NCI-H510A treated with DMSO at 0.1 percent for 48 hours (cell line): ENCODE measurements at places on chromosomes 6 and 20.

- DNase-seq: no peak
Measured at GRCh38 chr6:17336425-17336824, 55.3 kb downstream of the RBM24 start.

DNA sequence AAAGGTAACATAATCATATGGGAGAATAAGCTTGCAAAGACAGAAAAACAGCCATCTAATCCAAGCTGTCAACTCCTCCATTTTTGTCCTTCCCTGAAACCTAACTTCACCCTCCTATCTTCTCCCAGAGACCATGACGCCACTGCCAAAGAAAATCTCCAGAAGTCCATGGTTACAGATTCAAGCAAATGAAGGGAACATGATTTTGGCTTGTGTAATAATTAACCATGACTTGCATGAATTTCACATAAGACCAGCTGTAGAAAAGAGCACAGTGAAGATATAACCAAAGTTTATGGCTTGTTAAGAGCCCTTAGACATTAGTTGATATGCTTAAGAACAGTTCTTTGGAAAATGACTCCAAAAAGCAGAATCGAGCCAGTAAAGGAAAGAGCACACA lies 342.1 kb upstream of the NRSN1 start:
- no peak for DNase-seq

DNA sequence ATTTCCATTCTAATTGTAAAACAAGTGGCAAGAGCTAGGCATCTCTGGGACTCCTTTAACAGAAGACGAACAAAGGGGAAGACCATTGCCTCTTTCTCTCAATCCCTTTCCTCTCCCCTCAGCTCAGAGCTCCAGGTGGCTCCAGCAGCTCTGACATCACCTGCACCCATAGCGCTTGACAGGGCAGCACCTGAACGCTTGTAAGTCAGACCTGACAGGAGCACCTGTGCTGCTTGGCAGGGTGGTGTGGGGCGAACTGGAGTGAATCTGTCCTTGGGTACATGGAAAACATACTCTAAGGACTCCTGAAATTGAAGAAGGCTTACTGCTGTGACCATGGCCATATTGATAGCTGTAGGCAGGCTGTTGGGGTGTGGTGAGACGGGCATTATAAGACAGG lies 409.5 kb upstream of the AGPAT4 start:
- peak; percentile 6 for DNase-seq

- no peak for DNase-seq
Measured at GRCh38 chr6:21992178-21992967, 304.5 kb downstream of the PRL start.

- DNase-seq: peak; percentile 9
Measured at GRCh38 chr20:34473262-34473883, 42.8 kb upstream of the DYNLRB1 start.

DNA sequence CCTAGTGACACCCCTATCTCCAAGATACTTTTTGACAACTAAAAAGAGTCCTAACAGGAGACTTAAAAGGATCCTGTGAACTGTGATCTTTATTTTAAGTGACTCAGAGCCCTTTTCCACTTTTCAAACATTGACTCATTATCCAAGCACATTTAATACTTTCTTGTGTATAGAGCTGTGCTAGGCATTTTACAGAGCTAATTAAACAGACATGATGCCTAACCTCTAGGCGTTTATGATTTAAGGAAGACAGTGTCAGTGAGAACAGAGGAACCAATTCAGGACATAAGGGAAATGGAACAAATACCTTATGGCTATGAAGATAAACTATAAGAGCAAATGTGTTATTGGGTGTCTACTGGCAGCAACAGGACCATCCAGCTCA lies 282.6 kb downstream of the TPBG start:
- DNase-seq: no peak

DNA sequence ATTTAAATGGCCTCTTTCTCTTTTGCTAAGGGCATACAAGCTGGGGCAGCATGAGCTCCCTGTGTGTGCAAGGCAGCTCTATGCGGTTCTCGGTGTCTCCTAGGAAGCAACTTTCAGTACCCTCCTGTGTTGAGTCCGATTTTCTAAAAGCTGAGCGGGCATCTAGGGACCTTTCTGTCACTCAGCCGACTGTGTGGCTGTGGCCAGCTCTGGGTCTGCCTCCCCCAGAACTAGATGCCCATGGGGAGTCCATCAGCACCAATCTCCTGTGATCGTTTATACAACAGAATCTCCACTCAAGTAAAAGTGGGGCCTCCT lies 7.5 kb downstream of the NELFCD start:
- DNase-seq: no peak

GRCh38 chr6:43275801-43276576 lies 22.1 kb upstream of the SLC22A7 start:
- DNase-seq: no peak

- DNase-seq: peak; percentile 87
Measured at GRCh38 chr6:35294308-35294945, 3.2 kb upstream of the DEF6 start.

DNA sequence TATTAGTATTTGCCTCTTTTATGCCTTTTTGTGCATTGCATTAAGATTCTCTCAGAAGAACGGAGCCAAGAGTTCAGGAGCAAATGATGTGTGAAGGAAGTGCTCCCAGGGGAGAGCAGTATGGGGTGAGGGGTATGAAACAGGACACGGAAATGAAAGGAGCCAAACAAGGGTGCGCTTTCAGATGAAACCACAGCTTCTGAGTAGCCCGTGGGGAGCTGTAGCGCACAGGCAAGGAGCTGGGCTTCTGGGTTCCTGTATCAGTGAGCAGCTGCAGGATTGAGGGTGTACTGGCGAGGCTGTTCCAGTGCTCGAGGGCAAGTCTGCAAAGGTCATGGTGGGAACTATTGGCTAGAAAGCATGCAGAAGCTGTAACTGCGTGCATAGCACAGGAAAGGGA lies 25.4 kb downstream of the ANKEF1 start:
- no peak for DNase-seq

DNA sequence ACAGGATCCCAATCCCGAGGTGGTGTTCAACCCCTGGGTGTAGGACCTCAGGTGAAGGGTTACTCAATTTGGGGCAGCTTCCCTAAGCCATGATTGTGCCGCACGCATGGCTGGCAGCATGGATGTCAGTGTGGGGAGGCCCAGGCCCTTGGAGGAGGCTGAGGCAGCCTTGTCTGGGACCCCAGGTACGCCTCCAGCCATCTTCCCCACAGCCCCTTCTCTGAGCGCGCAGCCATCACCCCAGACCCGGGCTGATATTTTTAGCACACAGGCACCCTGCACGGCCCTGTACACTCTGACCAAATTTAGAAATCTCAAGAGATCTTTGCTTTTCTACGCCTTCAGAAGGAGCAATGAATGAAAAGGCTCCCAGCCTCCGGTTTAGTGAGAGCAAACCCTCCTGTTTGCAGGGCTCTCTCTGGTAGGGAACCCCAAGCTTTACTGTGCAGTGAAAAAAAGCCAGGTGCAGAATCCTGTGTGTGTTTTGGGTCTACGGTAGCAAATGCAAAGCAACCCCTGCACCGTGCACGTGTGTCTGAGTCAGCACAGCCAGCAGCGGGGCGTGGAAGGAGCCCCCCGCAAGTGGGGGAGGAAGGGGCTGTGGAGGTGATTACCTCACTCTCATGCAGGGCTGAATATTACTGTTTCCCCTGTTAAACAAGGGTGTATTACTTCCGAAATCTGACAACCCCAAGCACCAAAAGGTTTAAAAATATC lies 44.3 kb downstream of the CTCFL start:
- no peak for DNase-seq

- DNase-seq: no peak
Measured at GRCh38 chr20:6231556-6231955, 108.7 kb upstream of the FERMT1 start.

GRCh38 chr6:101259505-101259904 lies 134.0 kb upstream of the GRIK2 start:
- DNase-seq: no peak

DNA sequence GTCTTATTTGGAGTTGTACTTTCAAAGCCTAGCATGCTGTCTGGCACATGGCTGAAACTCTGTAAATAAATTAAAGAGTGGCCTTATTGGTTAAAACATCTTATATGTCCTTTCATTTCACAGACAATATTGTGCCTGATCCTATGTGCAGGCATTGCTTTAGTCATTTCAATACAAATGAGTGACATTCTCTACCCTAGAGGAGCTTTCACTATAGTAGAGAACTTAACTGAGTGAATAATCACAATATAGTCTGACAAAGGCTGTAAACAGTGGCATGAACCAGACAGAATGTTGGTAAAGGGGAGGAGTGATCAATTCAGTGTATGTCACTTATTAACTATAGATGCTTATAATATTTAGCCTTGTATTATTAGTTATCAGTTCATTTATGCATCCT lies 481.8 kb downstream of the TFAP2B start:
- DNase-seq: no peak
